LHCN-M2 (cell line): ENCODE measurements at places on chromosomes 13 and 19. TPM values are rescaled to one million over a fixed set of nuclear protein-coding genes. Genes with fewer than 3 reads are reported as not detected.

ZNF418 gene
- total RNA-seq: 1.5 and 2.4 TPM in 2 replicates

CYP4F11 gene
- 0.06 and 0.26 TPM in 2 replicates for total RNA-seq

RXFP2 gene
- total RNA-seq: not detected in 2 replicates

SAFB gene
- total RNA-seq: 21.2 and 45.7 TPM in 2 replicates

IZUMO2 gene
- not detected in 2 replicates for total RNA-seq

ANGPTL8 gene
- not detected in 2 replicates for total RNA-seq

IRF3 gene
- total RNA-seq: 55.0 and 62.7 TPM in 2 replicates

FAM216B gene
- total RNA-seq: not detected in 2 replicates

CEACAM16 gene
- not detected in 2 replicates for total RNA-seq

PALM gene
- 2.2 and 2.3 TPM in 2 replicates for total RNA-seq

USE1 gene
- total RNA-seq: 15.3 and 28.9 TPM in 2 replicates

SULT2B1 gene
- not detected in 2 replicates for total RNA-seq

CCDC8 gene
- total RNA-seq: 17.5 and 18.5 TPM in 2 replicates

KLF1 gene
- not detected in 2 replicates for total RNA-seq

CCDC169 gene
- total RNA-seq: 6.5 and 8.1 TPM in 2 replicates

IFNL1 gene
- not detected in 2 replicates for total RNA-seq

CXCL17 gene
- not detected in 2 replicates for total RNA-seq

BEST2 gene
- total RNA-seq: 0.45 and 0.98 TPM in 2 replicates

MUC16 gene
- total RNA-seq: not detected in 2 replicates

PRKCG gene
- not detected in 2 replicates for total RNA-seq

ZNF738 gene
- total RNA-seq: 11.7 and 18.1 TPM in 2 replicates

FFAR3 gene
- total RNA-seq: not detected in 2 replicates

PEAK3 gene
- total RNA-seq: 0.19 and 0.63 TPM in 2 replicates

ZGLP1 gene
- 1.9 and 3.4 TPM in 2 replicates for total RNA-seq

LRRC8E gene
- total RNA-seq: 1.6 and 1.9 TPM in 2 replicates

ZNF491 gene
- 0.80 and 0.90 TPM in 2 replicates for total RNA-seq

COMP gene
- total RNA-seq: 0.13 TPM in 1 of 2 replicates, not detected in the other

CYP4F2 gene
- not detected in 2 replicates for total RNA-seq

RGCC gene
- 2.4 and 3.2 TPM in 2 replicates for total RNA-seq

MYH14 gene
- total RNA-seq: not detected in 2 replicates

TMPRSS9 gene
- not detected in 2 replicates for total RNA-seq

HIF3A gene
- total RNA-seq: not detected in 2 replicates

CASP14 gene
- total RNA-seq: not detected in 2 replicates

DOCK9 gene
- 69.2 and 100 TPM in 2 replicates for total RNA-seq

OSCAR gene
- 0.23 and 1.5 TPM in 2 replicates for total RNA-seq

SLC10A2 gene
- not detected in 2 replicates for total RNA-seq
